ENCODE measurements at places on chromosomes 4 and X.
A peak's percentile ranks its signal among the peaks of the same experiment; 100 is the strongest.

- DNase-seq: no peak
- peak overlapping the region; percentile 8 for H3K27ac ChIP-seq
- H3K4me1 ChIP-seq: peaks cover 24% of the 10 kb centered on the region
Observed at GRCh38 chrX:39012621-39013111, 211.4 kb downstream of the MID1IP1 start.

DNA sequence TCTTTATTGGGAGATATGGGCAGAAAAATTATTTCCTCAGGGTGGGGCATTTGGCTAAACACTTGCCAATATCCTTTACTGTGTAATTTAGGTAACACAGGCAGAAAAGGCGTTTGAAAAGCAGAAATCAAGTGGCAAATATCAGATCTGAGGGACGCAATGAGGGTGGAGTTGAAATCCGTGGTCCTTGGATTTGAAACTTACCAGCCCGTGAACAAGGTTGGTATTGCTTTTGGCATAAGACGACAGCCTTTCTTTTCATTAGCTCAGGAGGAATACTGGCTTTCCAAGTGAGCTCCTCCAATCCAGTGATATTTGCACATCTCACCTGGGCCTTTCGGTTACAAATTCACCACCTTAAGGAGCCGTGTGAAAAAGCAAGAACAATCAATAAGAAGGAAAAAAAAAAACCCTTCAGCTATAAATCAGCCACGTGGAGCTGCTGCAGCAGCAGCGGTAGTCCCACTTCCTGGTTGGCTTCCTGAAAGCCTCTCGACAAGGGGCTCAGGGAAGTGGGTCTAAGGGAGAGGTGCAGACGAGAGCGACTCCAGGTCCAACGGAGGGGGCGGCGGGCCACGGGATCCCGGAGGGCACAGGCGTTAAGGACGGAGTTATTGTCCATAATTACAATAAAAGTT lies 734 bp upstream of the GALNT7 start:
- H3K4me1 ChIP-seq: peaks cover 19% of the 10 kb centered on the region
- no peak for DNase-seq
- H3K4me3 ChIP-seq: peak overlapping the region; percentile 88
- no peaks in the 10 kb centered on the region for H3K36me3 ChIP-seq
- no peaks in the 10 kb centered on the region for H3K27me3 ChIP-seq

GRCh38 chr4:6594826-6595355 lies 19.9 kb downstream of the MAN2B2 start:
- no peaks in the 10 kb centered on the region for H3K4me1 ChIP-seq
- no peak for DNase-seq
- no peak overlapping the region for H3K27ac ChIP-seq
- no peak overlapping the region for H3K4me3 ChIP-seq
- no peaks in the 10 kb centered on the region for H3K27me3 ChIP-seq
- H3K36me3 ChIP-seq: peaks cover 4% of the 10 kb centered on the region

GRCh38 chr4:184792950-184793555 lies 32.7 kb downstream of the ACSL1 start:
- no peak overlapping the region for H3K4me3 ChIP-seq
- H3K4me1 ChIP-seq: peaks cover 10% of the 10 kb centered on the region
- no peak overlapping the region for H3K27ac ChIP-seq
- no peak for DNase-seq
- H3K36me3 ChIP-seq: peaks cover 11% of the 10 kb centered on the region

GRCh38 chrX:154698630-154699248 lies 45.4 kb upstream of the CTAG2 start:
- H3K27ac ChIP-seq: no peak overlapping the region
- no peaks in the 10 kb centered on the region for H3K36me3 ChIP-seq
- no peaks in the 10 kb centered on the region for H3K4me1 ChIP-seq
- H3K4me3 ChIP-seq: no peak overlapping the region
- H3K27me3 ChIP-seq: peaks cover 12% of the 10 kb centered on the region

DNA sequence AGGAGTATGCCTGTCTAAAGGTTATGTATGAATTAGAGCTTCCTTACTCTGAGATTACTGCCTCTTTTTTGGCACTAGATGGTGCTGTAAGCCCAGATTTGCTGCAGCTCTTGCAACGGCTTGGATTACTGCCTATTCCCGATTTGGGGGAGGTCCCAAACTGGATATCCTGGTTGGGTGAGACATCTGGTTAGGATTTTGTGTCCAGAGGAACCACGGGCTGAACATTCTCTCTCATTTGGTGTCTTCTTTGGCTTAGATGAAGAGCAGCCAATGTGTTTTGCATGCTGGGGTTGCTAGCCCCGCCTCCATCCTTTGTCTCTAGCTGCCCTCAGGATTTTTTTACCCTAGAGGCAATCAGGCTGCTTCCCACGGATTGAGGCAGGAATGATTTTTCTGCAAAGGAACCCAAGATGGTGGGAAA lies 31.9 kb downstream of the F8A1 start:
- H3K4me1 ChIP-seq: no peaks in the 10 kb centered on the region
- peak overlapping the region; percentile 50 for H3K4me3 ChIP-seq
- H3K27me3 ChIP-seq: no peaks in the 10 kb centered on the region
- peak; percentile 19 for DNase-seq
- no peaks in the 10 kb centered on the region for H3K36me3 ChIP-seq

- H3K4me3 ChIP-seq: peak overlapping the region; percentile 7
- no peak for DNase-seq
- H3K27ac ChIP-seq: peak overlapping the region; percentile 75
Observed at GRCh38 chrX:33336783-33337182, 125.4 kb upstream of the DMD start.

GRCh38 chrX:19640693-19641374 lies 125.5 kb upstream of the MAP3K15 start:
- H3K36me3 ChIP-seq: peaks cover 2% of the 10 kb centered on the region
- no peak overlapping the region for H3K27ac ChIP-seq
- DNase-seq: no peak
- H3K4me1 ChIP-seq: peaks cover 6% of the 10 kb centered on the region
- no peaks in the 10 kb centered on the region for H3K27me3 ChIP-seq
- H3K4me3 ChIP-seq: no peak overlapping the region

- no peak overlapping the region for H3K4me3 ChIP-seq
- DNase-seq: no peak
- H3K4me1 ChIP-seq: no peaks in the 10 kb centered on the region
Observed at GRCh38 chr4:71729856-71730255, 54.0 kb downstream of the GC start.

DNA sequence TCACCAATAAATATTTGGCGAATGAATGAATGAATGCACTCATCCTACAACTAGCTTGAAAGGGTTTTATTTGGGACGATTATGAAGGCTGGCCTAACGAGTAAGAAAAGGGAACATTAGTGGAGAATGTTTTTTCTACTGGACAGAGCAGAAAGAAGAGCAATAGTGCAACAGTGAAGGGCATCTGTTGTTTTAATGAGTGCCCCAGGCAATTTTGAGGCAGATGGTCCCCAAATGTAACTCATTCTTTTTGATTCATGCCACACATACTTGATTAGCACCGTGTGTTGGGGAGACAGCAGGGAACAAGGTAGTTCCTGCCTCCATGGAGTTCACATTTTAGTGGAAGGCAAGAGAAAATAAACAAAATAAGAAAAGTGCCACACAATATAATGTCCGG lies 22.7 kb upstream of the INTS6L start:
- no peak overlapping the region for H3K4me3 ChIP-seq
- no peaks in the 10 kb centered on the region for H3K36me3 ChIP-seq
- no peak overlapping the region for H3K27ac ChIP-seq
- no peak for DNase-seq
- H3K27me3 ChIP-seq: peaks cover 3% of the 10 kb centered on the region

- H3K4me3 ChIP-seq: no peak overlapping the region
- no peak overlapping the region for H3K27ac ChIP-seq
- peaks cover 5% of the 10 kb centered on the region for H3K36me3 ChIP-seq
- DNase-seq: no peak
- H3K4me1 ChIP-seq: peaks cover 8% of the 10 kb centered on the region
Observed at GRCh38 chr4:153481478-153481877, 15.3 kb downstream of the TMEM131L start.

- no peak for DNase-seq
- no peak overlapping the region for H3K27ac ChIP-seq
Observed at GRCh38 chrX:82127228-82128123, 925.6 kb downstream of the SH3BGRL start.

GRCh38 chr4:59535541-59535940 lies 1664.6 kb upstream of the ADGRL3 start:
- no peak for DNase-seq
- no peak overlapping the region for H3K4me3 ChIP-seq
- no peaks in the 10 kb centered on the region for H3K36me3 ChIP-seq
- no peaks in the 10 kb centered on the region for H3K27me3 ChIP-seq
- H3K4me1 ChIP-seq: no peaks in the 10 kb centered on the region

DNA sequence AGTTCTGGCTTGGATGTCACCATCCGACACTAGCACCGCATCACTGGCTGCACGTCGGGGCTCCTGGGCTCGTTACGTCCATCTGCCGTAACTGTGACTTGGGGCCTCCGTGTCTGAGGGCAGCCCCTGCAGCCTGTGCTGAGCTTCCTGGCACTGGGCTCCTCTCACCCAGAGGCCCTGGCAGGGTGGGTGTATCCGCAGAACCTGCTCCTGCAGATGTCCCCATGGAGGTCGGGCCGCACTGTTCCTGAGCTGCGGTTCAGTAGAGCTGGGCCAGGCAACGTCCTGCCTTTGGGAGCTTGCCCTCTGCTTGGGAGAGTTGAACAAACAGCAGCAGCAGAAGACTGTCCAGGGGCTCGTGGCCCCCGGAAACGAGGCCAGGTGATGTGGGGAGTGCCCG lies 71.4 kb downstream of the RGS12 start:
- H3K36me3 ChIP-seq: no peaks in the 10 kb centered on the region
- peaks cover 26% of the 10 kb centered on the region for H3K4me1 ChIP-seq
- H3K27ac ChIP-seq: no peak overlapping the region
- no peaks in the 10 kb centered on the region for H3K27me3 ChIP-seq

- H3K27ac ChIP-seq: peak within 1 kb of the TSS; percentile 94
- H3K4me1 ChIP-seq: peaks cover 46% of the 10 kb centered on the region
- peaks cover 7% of the 10 kb centered on the region for H3K27me3 ChIP-seq
- no peaks in the 10 kb centered on the region for H3K36me3 ChIP-seq
- DNase-seq: peak; percentile 78
- H3K4me3 ChIP-seq: peak within 1 kb of the TSS; percentile 83
Observed at GRCh38 chr4:88007304-88008121, at the start of gene PKD2. TSS of gene PKD2 (plus strand) at chr4:88007635. CDS start at chr4:88007734, 99 bp downstream.

- peaks cover 8% of the 10 kb centered on the region for H3K27me3 ChIP-seq
- DNase-seq: no peak
- H3K27ac ChIP-seq: no peak overlapping the region
Observed at GRCh38 chr4:1593881-1594345, 90.2 kb downstream of the FAM53A start.

All from mesothelial cell of epicardium (in vitro differentiated cells).